AG04449 (cell line): ENCODE measurements at places on chromosomes 2 and 18.

- DNase-seq, result no peak
Measured at GRCh38 chr2:42859791-42860190, 67.4 kb upstream of the HAAO start.

DNA sequence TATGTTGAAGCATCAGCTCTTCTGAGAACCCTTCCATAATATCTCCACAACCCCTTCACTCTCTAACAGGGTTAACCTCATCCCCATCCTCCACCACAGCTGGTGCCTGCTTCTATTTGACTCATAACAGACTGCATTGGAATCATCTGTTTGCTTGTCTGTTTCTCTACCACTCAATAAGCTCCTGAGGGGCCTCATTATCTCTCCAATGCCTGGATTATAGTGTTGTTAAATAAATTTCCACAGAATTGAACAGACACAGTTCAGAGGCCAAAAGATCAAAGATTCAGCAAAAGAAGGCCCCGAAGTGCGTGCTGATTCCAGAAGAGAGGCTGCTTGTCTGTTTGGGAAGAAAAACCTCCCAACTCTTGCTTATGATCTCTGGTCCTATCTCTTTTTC, 33.7 kb upstream of the FAM98A start:
- no peak for DNase-seq

DNA sequence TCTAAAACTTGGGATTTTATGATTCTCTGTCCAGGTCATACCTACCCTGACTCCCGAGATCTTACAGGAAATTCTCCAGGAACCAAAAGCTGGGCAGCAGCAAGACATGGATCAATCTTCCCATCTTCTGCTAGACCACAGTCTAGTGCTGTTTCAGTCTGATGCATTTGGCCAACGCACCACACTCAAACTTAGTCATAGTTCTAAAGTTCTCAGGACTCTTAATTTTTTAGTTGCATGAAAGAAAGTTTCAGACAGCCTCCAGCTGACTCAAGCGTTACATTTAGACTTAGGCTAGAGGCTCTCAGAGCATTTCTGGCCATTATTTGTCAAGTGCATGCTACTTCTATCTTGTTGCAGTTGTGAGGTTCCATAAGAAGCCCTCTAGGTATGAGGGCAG, 230.1 kb upstream of the CCDC150 start:
- no peak for DNase-seq

DNA sequence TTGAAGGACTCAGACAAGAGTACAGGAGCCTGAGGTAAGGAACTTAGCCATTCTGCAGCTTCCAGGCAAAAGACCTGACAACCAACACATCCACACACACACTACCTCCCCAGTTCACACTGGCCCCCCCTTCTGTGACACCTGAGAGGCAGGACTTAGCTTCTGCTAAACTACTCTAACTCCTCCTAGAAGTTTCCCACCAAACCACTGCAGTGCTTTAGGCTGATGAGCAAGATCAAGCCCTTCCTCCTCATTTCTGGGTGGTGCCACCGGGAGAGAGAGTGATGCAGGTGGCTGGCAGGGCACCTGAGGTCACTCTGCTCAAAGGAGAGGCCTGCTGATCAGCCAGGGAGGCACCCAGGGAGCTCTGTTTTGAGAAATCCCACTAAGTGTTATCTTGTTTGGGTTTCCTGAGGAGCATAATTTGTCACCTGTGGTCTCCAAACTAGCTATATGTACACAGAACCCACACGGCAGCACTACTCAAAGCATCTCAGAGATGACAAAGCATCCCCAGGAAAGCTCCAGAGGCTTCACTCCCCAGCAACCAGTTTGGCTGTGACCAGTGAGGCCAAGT, 188.4 kb downstream of the MYO5B start:
- DNase-seq, result no peak

DNA sequence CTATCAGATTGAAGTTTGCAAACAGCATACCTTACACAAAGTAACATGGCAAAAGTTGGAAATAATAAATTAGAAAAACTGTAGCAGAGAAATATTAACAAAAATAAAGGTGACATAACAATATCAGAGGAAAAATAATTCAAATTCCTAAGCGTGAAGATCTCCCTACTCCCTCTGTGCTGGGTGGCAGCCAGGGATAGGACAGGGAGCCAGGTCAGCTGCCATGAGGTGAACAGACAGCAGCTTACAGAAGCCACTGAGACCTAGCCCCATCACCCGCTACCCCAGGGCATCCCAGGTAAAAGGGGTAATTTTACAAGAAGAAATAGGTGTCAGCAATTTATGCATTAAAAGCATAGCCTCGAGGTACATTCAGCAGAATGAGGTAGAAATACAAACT, 423.8 kb upstream of the HS6ST1 start:
- DNase-seq, result no peak

DNA sequence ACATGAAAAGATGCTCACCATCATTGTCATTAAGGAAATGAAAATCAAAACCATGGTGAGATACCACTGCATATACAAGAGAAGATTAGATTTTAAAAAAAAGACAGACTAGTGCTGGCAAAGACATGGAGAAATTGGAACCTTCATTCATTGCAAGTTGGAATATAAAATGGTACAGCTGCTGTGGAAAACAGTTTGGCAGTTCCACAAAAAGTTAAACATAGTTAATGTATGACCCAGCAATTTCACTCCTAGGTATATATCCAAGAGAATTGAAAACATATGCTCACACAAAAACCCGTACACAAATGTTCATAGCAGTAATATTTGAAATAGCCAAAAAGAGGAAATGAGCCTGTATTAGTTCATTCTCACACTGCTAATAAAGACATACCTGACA, 33.7 kb upstream of the MBOAT2 start:
- DNase-seq, result no peak
